ENCODE measurements at places on chromosomes 4 and X. TPM values are rescaled to one million over a fixed set of nuclear protein-coding genes. Genes with fewer than 3 reads are reported as not detected.

DNA sequence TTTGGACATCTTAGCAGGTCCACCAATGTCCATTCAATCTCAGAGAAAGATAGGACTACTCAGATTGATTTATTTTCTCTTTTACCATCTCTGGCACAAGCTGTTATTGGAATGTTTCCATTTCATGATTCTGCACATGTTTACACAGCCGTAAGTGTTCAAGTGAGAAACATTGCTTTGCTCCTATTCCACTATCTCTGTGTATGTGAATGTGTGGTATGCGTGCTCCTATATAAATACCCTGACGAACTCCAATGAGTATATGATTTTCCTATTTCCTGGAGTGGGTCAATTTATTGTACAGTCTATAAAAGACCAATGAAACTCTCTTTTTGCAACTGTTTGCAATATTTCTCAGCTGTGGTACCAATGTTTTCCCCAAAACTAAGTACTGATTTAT is 221.0 kb upstream of the GALNT7 start:
- DNase-seq = no peak

DNA sequence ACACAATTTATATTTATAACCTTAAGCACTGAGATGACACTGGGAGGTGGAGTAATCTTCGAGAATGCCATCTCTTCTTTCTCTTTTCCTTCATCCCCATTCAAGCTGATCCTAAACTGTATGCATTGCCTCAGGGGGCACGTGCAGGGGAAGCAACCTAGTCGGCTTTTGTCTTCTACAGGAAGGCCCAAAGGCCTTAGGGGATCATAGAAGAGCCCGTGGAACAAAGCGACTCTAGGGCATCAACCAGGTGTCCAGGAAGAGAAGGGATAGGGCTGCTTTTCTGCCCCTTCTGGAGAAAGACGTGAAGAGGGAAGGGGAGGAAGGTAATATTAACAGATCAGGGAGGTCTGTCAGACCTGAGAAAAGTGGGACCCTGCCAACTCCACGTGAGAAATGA is 6.9 kb upstream of the TLR8 start:
- no peak for DNase-seq

DNA sequence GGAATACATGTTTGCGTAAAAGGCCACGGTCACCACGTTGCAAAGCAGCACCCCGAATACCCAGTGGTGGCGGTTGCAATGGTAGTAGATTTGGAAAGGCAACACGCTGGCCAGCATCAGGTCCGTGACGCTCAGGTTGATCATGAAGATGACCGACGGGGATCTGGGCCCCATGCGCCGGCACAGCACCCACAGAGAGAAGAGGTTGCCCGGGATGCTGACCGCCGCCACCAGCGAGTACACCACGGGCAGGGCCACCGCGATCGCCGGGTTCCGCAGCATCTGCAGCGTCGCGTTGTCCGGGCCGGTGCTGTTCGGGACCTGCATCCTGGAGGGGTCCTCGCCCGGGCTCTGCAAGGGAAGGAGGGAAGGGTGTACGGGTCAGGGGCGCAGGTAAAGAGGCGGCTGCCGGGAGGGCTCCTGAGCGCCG is 13.5 kb upstream of the ASMTL start:
- DNase-seq = no peak

GRCh38 chr4:127889903-127890302 is 9.2 kb downstream of the PLK4 start:
- DNase-seq = no peak

DNA sequence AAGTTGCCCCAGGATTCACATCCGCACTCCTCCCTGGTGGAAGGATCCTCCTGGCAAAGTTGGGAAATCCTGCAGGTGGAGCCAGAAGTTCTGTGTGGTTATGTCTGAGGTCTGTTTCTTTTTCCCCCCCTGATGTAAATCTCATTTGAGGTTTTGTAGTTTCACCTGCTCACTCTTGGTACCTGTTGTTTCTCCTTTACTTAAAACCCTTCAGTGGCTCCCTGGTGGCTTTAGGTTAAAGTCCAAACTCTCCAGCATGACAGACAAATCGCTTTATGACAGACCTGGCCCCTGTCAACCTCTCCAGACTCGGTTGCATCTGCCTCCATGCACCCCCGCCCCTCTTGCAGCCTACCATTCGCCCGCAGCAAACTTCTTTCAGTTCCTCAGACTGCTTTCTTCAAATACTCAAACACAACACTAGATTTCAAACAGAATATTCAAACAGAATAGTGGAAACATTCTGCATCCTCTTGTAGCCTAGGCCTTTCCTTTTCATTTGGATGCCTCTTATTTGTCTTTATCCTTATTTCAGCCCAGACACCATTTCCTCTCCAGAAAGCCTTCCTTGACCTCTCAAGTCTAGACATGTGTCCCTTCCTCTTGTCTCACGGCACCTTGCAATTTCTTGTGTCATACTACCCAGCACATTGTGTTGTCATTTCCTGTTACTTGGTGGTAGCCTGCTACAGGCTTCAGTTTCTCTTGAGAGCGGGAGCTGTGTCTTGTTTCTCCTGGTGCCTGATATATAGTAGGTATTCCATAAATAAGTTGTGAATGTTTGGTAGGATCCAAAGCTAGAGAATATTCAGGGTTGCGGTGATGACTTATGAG is 24.8 kb downstream of the IL13RA1 start:
- DNase-seq = no peak

The RBPJ gene
- 58.7 TPM for total RNA-seq

The BCORL1 gene
- total RNA-seq = 1.3 TPM

The NXF2 gene
- total RNA-seq = not detected

The CCNB3 gene
- total RNA-seq = 4.3 TPM

The ESX1 gene
- not detected for total RNA-seq

The ZNF711 gene
- 0.86 TPM for total RNA-seq

The INTS6L gene
- total RNA-seq = 8.2 TPM

The HS6ST2 gene
- not detected for total RNA-seq

The FUNDC2 gene
- 31.5 TPM for total RNA-seq

All from fibroblast of villous mesenchyme (primary cell).